Tracheal epithelial cell (primary cell): ENCODE measurements at places on chromosomes 1 and 21. TPM values are rescaled to one million over a fixed set of nuclear protein-coding genes. Genes with fewer than 3 reads are reported as not detected.

The C8A gene
- total RNA-seq: not detected in 2 replicates

The SLC35F3 gene
- total RNA-seq: 0.64 and 2.2 TPM in 2 replicates

The OR10Z1 gene
- total RNA-seq: not detected in 2 replicates

The ADGRL2 gene
- total RNA-seq: 41.6 and 43.9 TPM in 2 replicates

The OR6N1 gene
- not detected in 2 replicates for total RNA-seq

The BCAS2 gene
- total RNA-seq: 48.7 and 52.4 TPM in 2 replicates

The CD53 gene
- total RNA-seq: not detected in 2 replicates

The AKIRIN1 gene
- 40.7 and 56.1 TPM in 2 replicates for total RNA-seq

The KRTAP11-1 gene
- not detected in 2 replicates for total RNA-seq

The SH2D1B gene
- under 0.01 and 0.21 TPM in 2 replicates for total RNA-seq

The SMIM1 gene
- total RNA-seq: 6.7 TPM in 1 of 2 replicates, not detected in the other

The CORT gene
- total RNA-seq: not detected in 2 replicates

The UBL4B gene
- not detected in 2 replicates for total RNA-seq

The ZNF648 gene
- under 0.01 TPM in 1 of 2 replicates, not detected in the other for total RNA-seq

The TMEM82 gene
- total RNA-seq: not detected in 2 replicates

The NCAM2 gene
- total RNA-seq: under 0.01 and 1.5 TPM in 2 replicates

The KRTAP19-3 gene
- total RNA-seq: not detected in 2 replicates

The YIPF1 gene
- 16.4 and 27.7 TPM in 2 replicates for total RNA-seq

The NLRP3 gene
- total RNA-seq: 3.4 TPM in 1 of 2 replicates, not detected in the other

The IL19 gene
- total RNA-seq: 0.24 TPM in 1 of 2 replicates, not detected in the other

The CADM3 gene
- not detected in 2 replicates for total RNA-seq

The MCOLN2 gene
- 1.2 TPM in 1 of 2 replicates, not detected in the other for total RNA-seq

The C1orf116 gene
- total RNA-seq: 19.3 and 29.2 TPM in 2 replicates

The PALMD gene
- total RNA-seq: 1.7 and 4.7 TPM in 2 replicates

The TMEM269 gene
- total RNA-seq: 0.21 TPM in 1 of 2 replicates, not detected in the other

The RXRG gene
- total RNA-seq: not detected in 2 replicates

The HUNK gene
- under 0.01 TPM in 1 of 2 replicates, not detected in the other for total RNA-seq

The MTARC1 gene
- total RNA-seq: 3.1 and 10.7 TPM in 2 replicates

The SLC1A7 gene
- not detected in 2 replicates for total RNA-seq

The FBXO28 gene
- 33.7 and 40.7 TPM in 2 replicates for total RNA-seq

The ACOT7 gene
- total RNA-seq: 70.6 and 71.2 TPM in 2 replicates

The EPS15 gene
- 38.3 and 43.1 TPM in 2 replicates for total RNA-seq

The SLC6A9 gene
- total RNA-seq: 11.9 and 14.7 TPM in 2 replicates

The DIO1 gene
- not detected in 2 replicates for total RNA-seq

The EFNA3 gene
- 9.9 and 12.6 TPM in 2 replicates for total RNA-seq

The ZBTB37 gene
- 2.9 and 3.4 TPM in 2 replicates for total RNA-seq

The LCE3E gene
- total RNA-seq: 0.48 TPM in 1 of 2 replicates, not detected in the other

The S100A7 gene
- 1.4 TPM in 1 of 2 replicates, not detected in the other for total RNA-seq

The ASCL5 gene
- total RNA-seq: 0.21 TPM in 1 of 2 replicates, not detected in the other

The IVL gene
- 0.43 and 6.5 TPM in 2 replicates for total RNA-seq

The OR10R2 gene
- total RNA-seq: not detected in 2 replicates

The PRAMEF10 gene
- not detected in 2 replicates for total RNA-seq

The AMY2B gene
- 2.1 and 2.7 TPM in 2 replicates for total RNA-seq

The MRPL37 gene
- 48.0 and 57.5 TPM in 2 replicates for total RNA-seq

The PI4KB gene
- total RNA-seq: 22.0 and 28.0 TPM in 2 replicates

The C1QA gene
- total RNA-seq: not detected in 2 replicates

The FAM72A gene
- 0.43 and 1.4 TPM in 2 replicates for total RNA-seq

The FOXD2 gene
- under 0.01 TPM in 2 replicates for total RNA-seq

The IL20 gene
- total RNA-seq: 0.72 TPM in 1 of 2 replicates, not detected in the other

The GJA9 gene
- total RNA-seq: 0.21 and 0.24 TPM in 2 replicates

The SCAF4 gene
- total RNA-seq: 1.7 and 2.1 TPM in 2 replicates

The EDARADD gene
- total RNA-seq: 0.85 and 3.1 TPM in 2 replicates

The ANXA9 gene
- total RNA-seq: not detected in 2 replicates

The ADAMTS5 gene
- total RNA-seq: under 0.01 and 1.4 TPM in 2 replicates

The PRRX1 gene
- total RNA-seq: not detected in 2 replicates
